GM04504 (cell line): ENCODE measurements at places on chromosomes 1 and 21.

GRCh38 chr21:25464275-25464674 lies 143.0 kb downstream of the MRPL39 start:
- no peak for DNase-seq

GRCh38 chr1:116763116-116763786 lies 9.0 kb downstream of the CD2 start:
- DNase-seq: no peak

- DNase-seq: no peak
Observed at GRCh38 chr21:42398436-42399028, 2.7 kb upstream of the TMPRSS3 start.

GRCh38 chr1:9111957-9112356 lies 16.9 kb downstream of the GPR157 start:
- DNase-seq: no peak

- DNase-seq: no peak
Observed at GRCh38 chr21:33030633-33031032, 4.9 kb downstream of the OLIG2 start.

DNA sequence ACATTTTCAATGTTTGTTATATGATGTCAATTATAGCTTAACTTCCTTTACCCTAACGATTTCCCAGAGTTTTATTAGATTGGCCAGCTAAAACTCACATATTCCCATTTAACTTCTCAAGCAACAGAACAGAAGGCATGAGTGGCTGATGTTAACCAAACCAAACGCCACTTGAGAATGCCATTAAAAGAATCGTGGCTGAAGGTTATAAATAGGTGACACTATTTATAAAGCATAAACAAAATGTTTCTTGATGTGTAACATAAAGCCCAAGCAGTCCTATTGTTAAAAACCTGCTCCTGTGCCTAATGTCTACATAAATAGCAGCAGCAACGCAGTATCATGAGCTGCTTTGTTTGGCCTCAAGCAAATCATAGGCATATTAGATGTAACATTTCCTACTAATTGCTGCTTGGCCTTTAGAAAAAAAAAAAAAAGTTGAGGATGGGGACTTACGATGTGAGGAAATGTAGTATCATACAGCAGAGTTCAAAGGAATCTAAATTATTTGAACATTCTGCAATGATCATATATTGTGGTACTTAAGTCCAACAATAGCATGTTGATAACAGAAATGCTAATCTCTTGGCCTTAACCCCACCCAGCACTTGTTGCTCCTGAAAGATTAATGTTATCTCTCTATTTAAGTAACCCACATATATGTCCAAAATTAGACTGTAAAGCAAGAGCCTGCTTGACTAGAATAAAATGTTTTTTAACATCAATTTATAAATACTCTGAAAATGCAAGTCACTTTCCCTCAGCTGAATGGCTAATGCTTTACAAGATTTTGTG lies 106.0 kb downstream of the ESRRG start:
- no peak for DNase-seq

DNA sequence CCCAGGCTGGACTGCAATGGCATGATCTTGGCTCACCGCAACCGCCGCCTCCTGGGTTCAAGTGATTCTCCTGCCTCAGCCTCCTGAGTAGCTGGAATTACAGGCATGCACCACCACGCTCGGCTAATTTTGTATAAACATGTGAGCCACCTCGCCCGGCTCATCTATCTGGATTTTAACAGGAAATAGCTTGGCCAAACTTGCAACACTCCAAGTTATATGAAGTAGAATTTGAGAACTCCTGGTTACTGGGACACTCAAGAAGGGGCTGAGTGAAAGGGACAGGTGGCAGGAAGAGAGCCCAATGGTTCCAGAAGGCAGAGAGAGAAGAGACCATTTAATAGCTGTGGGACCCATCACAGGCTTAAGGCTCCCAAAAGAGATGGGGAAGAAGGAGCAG lies 2.9 kb upstream of the GPX7 start:
- no peak for DNase-seq

DNA sequence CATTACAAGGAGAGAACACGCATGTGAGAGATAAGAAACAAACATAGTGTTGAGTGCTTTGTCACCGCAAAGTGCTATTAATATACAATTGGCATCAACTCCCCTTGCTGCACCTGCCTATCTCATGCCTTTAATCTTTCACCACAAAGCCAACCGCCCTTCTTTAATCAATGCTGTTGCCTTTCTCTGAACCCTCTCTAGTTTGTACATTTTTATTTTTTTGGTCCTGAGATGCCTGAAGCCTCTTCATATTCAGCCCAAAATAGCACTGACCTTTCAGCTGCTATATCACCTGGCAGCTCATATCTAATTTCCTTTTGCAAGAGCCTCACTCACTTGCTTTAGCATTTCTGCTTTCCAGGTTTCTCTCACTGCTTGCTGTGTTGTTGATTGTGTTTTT lies 504.7 kb downstream of the NUF2 start:
- DNase-seq: no peak

- no peak for DNase-seq
Observed at GRCh38 chr1:59560807-59561450, 253.8 kb upstream of the HOOK1 start.
